Muscle of arm (tissue), 14 donors: ENCODE measurements at places on chromosomes 16 and 17. TPM values are rescaled to one million over a fixed set of nuclear protein-coding genes. Genes with fewer than 3 reads are reported as not detected.

The RAI1 gene
- polyA plus RNA-seq: 15.7 TPM

The HIGD1B gene
- polyA plus RNA-seq: 2.5 TPM

The HCRT gene
- not detected for polyA plus RNA-seq

The TRIM72 gene
- polyA plus RNA-seq: 66.9 TPM

The SCN4A gene
- polyA plus RNA-seq: 19.4 TPM

GRCh38 chr17:18033442-18034099 lies 5.4 kb downstream of the ATPAF2 start:
- DNase-seq: peak; percentile 79

GRCh38 chr16:10112021-10112420 lies 70.2 kb downstream of the GRIN2A start:
- no peak for DNase-seq

DNA sequence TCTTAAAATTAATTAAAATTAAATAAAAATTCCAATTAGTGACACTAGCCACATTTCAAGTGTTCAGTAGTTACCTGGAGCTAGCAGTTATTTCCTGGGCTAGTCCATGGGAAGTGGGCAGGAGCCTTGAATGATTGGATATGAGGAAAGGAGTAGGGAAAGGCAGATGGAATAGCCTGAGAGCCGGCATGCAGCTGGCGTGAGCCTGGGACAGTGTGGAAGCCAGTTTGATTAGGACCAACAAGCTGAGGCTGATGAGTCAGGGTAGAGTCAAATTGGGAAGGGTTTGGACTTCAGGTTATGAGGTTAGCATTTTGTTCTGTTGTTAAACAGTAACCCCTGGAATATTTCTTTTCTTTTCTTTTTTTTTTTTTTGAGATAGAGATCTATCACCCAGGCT lies 15.3 kb upstream of the GNA13 start:
- DNase-seq: no peak

DNA sequence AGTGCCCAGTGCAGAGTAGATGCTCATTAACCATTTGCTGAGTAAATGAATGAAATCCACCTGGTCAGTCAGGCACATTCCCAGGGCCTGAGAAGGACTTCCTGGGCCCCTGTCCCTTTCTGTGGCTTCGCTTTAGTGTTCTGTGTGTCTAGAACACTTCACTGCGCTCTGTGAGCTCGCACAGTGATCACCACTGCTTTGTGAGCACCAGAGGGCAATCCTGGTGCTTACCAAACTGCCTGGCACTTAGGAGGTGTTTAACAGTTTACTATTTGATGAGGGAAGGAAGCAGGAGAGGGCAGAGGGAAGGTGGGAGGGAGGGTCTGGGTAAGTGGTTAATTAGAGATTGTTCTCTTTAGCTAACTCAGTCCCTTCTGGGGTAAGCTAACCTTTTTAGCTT lies 26.2 kb downstream of the SALL1 start:
- no peak for DNase-seq

DNA sequence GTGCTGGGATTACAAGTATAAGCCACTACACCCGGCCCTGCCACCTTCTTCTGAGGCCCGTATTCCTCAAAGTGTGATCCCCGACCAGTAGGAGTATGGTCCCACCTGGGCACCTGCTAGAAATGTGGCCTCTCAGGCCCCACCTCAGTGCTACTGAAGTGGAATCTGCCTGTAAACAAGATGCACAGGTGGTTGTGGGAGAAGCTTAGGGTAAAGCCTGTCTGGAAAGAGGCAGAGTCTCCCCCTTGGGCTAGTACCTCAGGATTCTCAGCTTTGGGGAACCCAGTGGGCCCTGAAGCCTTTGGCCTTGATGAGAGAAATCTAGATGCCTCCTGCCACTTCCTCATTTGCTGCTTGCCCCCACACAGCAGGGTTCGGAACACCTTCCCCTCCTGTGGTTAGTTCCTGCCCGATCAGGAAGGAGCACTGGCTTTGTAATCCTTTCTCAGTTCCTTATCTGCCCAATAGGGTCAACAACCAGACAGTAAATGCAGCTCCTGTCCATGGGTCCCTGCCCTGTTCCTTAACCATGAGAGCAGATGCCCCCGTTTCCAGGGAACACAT lies 25.2 kb downstream of the TK2 start:
- DNase-seq: no peak

- DNase-seq: no peak
Measured at GRCh38 chr17:41026715-41027471, at the start of gene KRTAP1-5. TSS of gene KRTAP1-5 (minus strand) at chr17:41027208. CDS start at chr17:41027155, 53 bp downstream.

DNA sequence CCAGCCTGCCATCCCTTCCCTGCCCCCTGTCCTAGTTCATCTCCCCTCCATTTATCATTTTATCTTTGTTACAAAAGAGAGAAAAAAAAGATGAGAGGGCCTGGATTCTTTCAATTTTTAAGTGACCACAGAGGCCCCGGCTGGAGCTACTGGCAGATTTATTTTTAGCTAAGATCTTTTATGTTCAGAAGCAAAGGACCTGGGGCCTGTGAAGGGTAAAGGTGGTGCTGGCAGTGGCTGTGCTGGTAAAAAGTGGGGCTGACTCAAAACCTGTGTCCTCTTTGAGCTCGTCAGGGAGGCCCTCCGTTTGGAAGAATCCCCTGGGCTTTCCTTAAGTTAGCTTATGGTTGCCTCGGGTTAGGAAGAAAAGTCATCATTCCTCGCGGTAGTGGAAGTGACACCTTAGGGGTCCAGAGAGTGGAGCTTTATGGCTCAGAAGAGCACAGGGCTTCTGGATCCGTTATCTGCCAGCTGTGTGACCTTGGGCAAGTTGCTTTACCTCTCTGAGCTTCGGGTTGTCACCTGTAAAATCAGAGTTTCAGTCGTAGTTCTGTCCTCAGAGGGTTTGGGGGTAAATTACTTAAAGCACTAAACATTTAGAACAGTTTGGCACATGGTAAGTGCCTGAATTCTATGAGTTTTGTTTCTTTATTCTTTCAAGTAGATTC lies 923.8 kb upstream of the EEF2KMT start:
- no peak for DNase-seq

GRCh38 chr17:41917192-41917591 lies 1.6 kb downstream of the ACLY start:
- peak; percentile 64 for DNase-seq

DNA sequence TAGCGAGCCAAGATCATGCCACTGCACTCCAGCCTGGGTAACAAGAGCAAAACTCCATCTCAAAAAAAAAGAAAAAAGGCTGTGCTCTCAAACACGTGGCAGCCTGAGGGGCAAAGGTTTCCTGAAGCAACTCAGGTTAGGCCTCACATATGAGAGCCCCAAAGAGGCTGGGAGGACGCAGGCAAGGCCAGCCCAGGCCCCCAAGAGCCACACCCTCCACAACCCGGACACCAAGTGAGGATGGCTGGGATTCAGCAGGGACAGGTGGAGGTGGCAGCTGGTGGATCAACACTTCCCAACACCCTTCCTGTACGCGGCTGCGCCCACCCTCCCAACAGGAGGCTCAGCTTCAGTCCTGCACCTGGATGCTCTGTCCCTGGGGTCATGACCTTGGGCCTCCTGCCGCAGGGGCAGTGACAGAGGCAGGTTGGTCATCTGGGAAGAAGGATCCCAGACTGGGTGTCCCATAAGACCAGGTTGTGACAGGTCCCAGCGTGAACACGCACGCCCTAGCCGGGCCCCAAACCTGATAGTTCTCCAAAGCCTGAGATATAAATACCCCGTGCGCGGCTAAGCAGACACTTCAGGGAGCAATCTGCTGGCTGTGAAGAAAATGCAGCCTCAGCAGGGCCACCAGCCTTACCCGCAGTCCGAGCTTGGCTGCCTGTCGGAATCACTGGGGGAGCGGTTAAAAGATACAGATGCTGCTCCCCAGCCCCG lies 78.1 kb downstream of the TIMM22 start:
- DNase-seq: no peak

DNA sequence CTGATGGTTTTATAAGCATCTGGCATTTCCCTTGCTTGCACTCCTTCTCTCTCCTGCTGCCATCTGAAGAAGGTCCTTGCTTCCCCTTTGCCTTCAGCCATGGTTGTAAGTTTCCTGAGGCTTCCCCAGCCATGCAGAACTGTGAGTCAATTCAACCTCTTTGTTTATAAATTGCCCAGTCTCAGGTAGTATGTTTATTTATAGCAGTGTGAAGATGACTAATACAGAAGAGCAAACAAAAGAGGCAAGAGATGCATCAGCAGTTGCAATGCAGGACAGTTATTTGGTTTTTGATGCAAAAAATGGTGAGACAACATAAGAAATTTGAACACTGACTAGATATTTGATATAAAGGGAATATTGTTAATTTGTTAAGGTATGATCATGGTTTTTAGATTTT lies 16.8 kb downstream of the TMEM100 start:
- no peak for DNase-seq

GRCh38 chr17:72717676-72718075 lies 374.8 kb downstream of the SLC39A11 start:
- DNase-seq: no peak

GRCh38 chr17:34714475-34715410 lies 135.4 kb downstream of the TMEM132E start:
- no peak for DNase-seq

GRCh38 chr16:14394834-14395233 lies 235.2 kb downstream of the PARN start:
- no peak for DNase-seq

GRCh38 chr17:45660474-45660873 lies 123.6 kb upstream of the CRHR1 start:
- DNase-seq: no peak

DNA sequence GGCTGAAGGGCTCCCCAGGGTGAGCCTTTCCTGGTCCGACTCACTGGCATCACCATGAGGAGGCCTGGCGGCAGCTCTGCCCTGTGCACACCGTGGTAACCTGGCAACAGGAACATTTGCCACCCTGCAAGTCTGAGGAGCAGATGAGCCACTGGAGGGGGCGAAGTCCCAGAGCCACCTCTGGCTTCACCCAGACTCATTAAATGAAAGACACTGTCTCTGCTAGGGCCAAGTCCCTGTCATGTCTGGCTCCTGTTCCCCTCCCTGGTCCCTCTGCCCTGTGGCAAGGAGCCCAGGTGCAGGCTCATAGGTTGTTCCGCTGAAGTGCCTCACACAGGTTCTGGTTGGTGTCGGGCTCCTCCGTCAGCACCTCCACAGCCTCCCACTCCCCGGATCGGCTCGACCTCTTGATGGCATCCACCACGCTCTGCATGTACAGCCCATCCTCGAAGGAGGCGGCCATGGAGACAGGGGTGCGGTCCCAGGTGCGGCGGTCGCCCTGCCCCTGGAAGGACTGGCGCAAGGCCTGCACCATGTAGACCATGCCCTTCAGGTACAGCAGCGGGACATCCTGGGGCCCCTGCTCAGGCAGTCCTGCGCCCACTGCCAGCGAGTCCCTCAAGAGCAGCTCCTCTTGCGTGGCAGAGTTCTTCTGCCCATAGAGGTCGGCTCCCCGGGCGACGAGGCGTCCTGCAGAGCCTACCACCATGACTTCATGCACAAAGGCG lies 8.4 kb downstream of the C16orf86 start:
- no peak for DNase-seq

DNA sequence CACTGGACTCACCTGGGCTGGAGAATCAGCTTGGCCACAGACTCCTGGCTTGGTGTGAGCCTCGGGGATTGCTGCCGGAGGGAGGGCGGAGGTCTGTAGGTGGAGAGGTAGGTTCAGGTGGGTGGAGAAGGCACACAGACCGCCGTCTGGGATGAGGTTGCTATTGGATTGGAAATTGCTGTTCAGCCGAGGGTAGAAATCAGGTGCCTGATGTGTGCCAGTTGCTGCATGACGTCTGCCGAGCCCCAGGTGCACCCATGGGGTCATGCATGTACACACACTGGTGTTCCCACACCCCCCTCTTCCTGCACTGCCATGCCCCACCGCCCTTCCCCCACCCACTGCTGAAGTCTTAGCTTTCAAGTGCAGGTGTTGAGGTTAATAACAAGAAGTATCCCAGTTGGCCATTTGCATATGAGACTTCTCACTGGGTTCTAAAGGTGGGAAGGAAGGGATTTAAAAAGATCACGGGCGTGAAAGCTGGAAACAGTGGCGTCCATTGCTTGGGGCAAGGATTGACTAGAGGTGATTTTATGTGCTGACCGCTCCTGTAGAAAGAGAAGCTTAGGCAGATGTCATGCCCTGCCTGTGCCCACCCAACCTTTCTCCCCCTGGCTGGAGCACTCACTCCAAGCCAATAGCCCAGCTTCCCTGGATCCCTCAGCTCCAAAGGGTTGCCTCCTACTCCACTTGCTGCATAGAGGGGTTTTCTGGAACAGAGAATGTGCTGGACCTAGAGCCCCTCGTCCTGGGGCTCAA lies 193.6 kb downstream of the CCDC182 start:
- no peak for DNase-seq
